ENCODE measurements at places on chromosomes 5 and 9. TPM values are rescaled to one million over a fixed set of nuclear protein-coding genes. Genes with fewer than 3 reads are reported as not detected.

IL5 gene
- 0.09 TPM for polyA plus RNA-seq

GPRIN1 gene
- polyA plus RNA-seq, result 0.59 TPM

PCDHB10 gene
- 1.1 TPM for polyA plus RNA-seq

OR1Q1 gene
- not detected for polyA plus RNA-seq

DUSP1 gene
- polyA plus RNA-seq, result 163 TPM

ADRB2 gene
- polyA plus RNA-seq, result 12.0 TPM

SEMA5A gene
- polyA plus RNA-seq, result 1.5 TPM

TEK gene
- polyA plus RNA-seq, result 7.4 TPM

NMUR2 gene
- 0.04 TPM for polyA plus RNA-seq

JAKMIP2 gene
- 0.90 TPM for polyA plus RNA-seq

PCDHA1 gene
- 0.11 TPM for polyA plus RNA-seq

MEIKIN gene
- not detected for polyA plus RNA-seq

PCDHB6 gene
- not detected for polyA plus RNA-seq

TNFSF15 gene
- 0.16 TPM for polyA plus RNA-seq

SPINK4 gene
- 0.94 TPM for polyA plus RNA-seq

IL3 gene
- polyA plus RNA-seq, result not detected

XRCC4 gene
- 2.7 TPM for polyA plus RNA-seq
